ENCODE measurements at places on chromosomes 5 and 9.

DNA sequence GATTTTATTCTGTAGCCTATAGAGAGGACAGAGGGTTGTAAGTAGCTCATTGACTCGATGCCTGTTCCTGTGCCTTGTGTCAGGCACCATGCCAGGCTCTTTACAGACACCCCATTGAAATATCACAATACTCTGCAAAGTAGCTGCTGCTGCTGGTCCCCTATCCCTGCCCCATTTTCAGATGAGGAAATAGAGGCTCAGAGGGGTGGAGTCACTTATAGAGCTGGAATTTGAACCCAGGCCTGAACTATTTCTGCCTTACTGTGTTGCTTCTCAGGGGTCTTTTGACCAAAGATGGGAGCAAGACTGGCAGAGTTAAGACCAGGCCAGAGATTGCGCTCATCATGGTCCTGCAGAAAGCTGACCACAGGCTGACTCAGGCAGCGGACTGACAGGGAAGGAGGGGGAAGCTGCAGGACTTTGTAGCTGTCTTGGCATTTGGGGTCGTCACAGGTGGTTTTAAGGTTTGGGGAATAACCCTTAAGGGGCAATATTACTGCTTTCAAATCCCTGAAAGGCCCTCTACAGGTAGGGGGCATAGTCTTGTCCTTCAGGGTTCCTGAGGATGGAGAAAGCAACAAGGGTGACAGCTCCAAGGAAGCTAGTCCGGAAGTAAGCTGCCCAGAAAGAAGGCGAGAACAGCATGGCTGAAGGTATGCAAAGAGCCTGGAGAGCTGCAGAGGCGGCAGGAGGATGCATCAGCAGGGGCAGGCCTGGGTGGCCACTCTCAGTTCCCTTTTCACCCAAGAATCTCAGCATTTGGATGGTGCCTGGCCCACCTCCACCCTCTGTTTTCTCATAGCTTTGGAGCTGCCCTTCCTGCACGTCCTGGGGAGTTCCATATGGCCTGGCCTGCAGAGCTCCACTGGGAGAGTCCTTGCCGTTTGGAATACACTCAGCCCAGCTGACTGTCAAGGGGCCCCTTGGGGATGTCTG is 18.3 kb upstream of the NDST1 start:
- DNase-seq: no peak

GRCh38 chr9:85432599-85432998 is 309.2 kb downstream of the AGTPBP1 start:
- no peak for DNase-seq

DNA sequence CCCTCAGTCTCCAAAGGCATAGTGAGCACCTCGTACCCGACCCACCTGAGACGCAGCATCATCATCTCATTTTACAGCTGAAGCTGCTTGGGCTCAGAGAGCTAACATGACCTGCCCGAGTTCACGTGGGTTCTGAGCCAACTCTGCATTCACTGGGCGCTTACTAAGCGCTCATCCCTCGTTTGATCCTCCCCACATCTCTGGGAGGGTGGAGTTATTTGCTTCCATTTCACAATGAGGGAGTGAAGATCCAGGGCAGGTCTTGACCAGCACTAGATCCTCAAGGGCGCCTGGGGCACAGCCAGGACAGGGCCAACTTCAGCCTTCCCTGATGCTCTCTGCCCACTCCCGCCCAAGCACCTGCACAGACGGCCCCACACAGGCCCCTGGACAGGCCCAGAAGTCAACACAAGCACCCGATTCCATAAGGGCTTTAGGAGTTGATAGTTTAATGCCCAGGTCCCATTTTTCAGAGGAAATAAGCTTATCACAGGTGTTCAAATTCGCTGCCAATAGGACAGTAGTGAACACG is 80.8 kb downstream of the HRH2 start:
- DNase-seq: no peak

DNA sequence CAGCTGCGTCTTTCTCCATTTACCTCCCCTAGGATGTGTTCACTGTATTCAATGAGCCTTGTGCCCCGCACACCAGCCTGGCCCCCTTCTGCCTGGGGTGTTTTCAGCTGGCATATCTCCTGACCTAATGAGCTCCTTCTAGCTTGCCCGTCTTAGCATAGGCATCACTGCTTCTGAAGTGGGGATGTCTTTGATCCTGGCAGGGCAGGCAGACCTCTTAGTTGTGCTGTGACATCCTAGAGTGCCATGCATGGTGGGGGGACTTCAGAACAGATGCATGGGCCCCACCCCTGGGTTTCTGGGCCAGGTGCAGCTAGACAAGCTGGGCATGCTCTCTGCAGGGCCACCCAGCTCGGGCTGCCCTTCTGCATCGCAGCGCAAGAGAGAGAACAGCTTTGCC is 172.7 kb downstream of the GADD45G start:
- no peak for DNase-seq

DNA sequence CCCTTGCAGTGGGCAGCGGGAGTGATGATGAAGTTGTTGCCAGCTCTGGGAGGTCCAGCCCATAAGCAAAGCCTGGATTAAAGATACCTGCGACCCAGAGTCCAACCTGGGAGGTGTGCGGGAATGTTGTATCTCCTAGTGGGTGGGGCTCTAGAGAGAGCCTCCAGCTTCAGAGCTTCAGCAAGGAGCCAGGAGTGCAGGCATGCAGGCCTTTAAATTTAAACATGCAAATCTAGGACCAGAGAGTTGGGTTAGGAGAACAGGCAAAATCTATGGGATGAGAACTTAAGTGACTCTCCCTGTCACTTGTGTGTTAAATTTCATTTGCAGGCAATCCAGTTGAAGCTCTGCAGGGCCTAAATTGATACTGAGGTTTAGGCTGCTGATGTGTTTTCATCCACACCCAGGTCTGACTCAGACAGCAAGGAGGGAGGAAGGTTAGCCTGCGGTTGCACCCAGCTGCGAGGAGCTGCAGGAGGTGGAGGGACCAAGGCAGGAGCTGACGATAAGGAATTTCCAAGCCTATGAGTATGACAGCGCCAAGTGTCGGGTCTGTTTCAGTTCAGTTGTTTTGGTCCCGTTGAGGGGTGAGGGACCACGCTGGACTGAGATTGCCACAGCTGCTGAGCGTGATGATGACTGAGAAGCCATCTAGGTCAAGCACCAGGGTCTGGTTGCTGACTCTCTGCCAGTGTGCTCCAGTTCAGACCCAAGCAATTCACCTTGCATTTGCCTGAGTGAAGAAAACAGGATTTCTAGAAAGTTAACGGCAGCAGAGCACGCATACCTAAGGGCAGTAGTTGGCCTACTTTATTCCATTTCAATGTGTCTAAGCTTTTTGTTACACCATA is 243.0 kb downstream of the ICE1 start:
- DNase-seq: no peak

DNA sequence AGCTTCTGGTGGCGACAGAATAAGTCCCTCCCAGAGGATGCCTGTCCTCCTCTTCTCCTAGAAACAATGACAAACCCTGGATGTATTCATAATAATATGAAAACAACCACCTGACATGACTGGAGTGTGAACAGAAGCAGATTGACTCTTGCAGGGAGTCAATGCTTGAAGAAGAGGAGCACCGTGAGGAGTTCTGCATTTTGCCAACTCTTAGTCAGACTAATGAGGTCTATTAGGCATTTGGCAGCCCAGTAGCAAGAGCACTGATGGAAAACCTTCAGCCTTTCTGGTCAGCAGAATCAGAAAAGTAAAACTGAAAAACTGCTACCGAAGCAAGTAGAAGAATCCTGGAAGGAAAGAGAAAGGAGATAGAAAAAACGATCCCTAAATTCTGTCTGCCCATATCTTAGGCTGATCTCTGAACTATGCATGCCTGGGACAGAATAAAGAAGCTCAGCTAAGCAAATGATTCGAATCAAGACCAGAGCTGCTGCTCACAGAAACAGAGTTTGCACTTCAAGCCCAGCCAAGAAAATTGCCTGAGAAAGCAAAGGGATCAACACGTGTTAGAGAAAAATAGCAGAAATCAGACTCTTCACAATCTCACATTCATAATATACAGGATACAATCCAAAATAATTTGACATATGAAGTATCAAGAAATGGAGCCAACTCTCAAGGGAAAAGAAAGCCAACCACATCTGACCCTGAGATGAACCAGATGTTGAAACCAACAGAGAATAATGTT is 69.5 kb upstream of the OSMR start:
- no peak for DNase-seq
